ENCODE measurements at places on chromosomes 2 and 18. TPM values are rescaled to one million over a fixed set of nuclear protein-coding genes. Genes with fewer than 3 reads are reported as not detected.

DNA sequence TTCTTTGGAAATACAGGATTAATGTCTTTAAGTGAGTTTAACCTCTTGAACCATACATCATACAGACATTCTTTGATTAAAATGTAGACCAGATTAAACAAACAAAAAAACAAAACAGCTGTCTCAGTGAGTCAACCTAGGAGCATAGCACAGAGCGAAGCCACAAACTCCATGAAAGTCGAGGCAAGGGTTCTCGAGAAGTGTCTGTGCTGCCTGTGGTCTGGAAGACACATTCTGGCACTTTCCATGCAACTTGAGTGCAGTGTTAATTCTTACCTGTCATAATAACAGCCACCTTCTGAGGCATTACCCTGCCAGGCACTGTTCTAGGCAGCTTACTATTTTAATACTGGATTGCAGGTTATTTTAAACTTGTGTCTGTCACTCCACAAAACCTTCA, 435.5 kb upstream of the MMADHC start:
- no peak overlapping the region for H3K4me3 ChIP-seq
- no peaks in the 10 kb centered on the region for H3K4me1 ChIP-seq
- DNase-seq, result no peak
- H3K36me3 ChIP-seq, result no peaks in the 10 kb centered on the region

Gene ZBTB7C
- total RNA-seq, result 82.2 TPM

DNA sequence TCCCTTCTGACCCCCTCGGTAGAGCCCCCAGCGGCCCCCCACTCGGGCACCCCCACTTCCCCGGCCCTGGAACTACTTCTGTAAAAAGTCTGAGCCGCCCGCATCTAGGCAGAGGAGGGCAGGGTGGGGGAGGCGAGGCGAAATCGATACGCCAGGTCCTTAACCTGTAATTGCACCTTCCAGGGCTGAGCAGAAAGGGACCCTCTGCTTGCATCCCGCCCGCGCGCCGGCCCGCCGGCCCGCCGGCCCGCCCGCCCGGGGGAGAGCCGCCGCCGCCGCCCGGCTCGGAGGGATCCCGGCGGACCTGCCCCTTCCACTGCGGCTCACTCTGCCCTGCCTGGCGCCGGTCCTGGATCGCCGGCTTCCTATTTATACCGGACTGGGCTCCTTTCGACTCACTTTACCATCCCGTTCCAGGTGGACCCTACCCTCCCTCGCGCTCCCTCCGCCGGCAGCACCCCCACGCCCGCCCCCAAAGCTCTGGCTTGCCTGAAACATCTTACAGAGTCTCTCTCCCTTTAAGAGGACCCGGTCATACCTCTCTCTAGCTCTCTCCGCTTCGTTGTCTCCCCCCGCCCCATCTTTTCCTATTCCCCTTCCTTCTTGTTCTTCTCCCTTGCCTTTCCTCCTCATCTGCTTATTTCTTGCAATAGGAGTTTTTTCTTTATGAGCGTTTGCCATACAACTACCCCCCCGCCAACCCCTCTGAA, 797 bp downstream of the KLHL14 start:
- DNase-seq, result no peak
- H3K36me3 ChIP-seq, result no peaks in the 10 kb centered on the region
- H3K4me1 ChIP-seq, result peaks cover 16% of the 10 kb centered on the region

DNA sequence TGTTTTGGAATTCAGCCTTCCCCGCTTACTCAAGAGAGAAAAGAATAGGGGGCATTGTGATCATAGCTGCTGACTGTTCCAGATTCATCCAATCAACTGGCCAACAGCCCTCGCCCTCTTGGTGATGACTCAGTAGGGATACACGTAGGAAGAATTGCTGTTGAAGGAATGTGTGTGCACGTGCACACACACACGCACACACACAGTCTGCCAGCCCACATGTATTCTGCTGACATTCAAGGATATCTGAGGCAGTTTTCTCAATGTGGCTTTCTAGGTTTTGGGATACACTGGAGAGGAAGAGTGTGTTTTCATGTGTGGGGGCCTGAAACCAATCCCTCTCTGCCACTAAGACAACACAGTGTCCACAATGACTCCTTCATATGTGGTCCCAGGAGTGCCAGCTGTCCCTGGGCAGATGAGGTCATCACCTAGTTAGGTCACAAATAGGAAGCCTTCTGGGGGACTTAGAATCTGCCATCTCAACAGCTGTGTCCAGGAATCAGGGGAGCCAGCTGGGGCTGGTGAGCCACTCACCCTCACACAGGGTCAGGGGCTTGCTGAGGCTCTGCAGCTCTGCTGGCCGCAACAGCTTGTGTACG, 352.6 kb downstream of the SS18 start:
- no peaks in the 10 kb centered on the region for H3K4me1 ChIP-seq
- H3K27ac ChIP-seq, result no peak overlapping the region
- DNase-seq, result peak; percentile 57
- no peak overlapping the region for H3K4me3 ChIP-seq
- no peaks in the 10 kb centered on the region for H3K36me3 ChIP-seq
- H3K27me3 ChIP-seq, result no peaks in the 10 kb centered on the region

Gene IL1RL2
- 0.30 TPM for total RNA-seq

Gene CCDC85A
- 4.5 TPM for total RNA-seq

- no peaks in the 10 kb centered on the region for H3K27me3 ChIP-seq
- no peak overlapping the region for H3K27ac ChIP-seq
- H3K4me1 ChIP-seq, result no peaks in the 10 kb centered on the region
- H3K4me3 ChIP-seq, result no peak overlapping the region
- no peaks in the 10 kb centered on the region for H3K36me3 ChIP-seq
- no peak for DNase-seq
These were observed 34.7 kb downstream of the TRABD2A start for GRCh38 chr2:84846041-84846663.

DNA sequence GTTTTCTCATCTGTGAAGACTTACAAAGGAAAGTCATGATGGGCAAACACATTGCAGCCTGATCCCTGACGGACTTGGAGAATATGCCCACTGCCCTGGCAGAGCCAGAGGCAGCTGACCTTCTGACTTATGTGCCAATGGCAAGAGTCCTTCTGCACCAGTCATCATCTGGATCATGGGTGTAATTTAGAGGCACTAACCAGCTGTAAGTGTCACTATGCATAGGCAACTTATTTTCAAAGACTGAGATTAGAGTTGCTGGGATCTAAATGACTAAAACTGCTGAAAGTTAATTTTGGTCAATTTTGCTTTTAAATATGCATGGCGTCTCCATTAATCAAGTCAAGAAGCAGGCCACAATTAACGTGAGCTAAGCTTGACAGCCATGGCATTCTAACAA, 261.2 kb downstream of the BCL11A start:
- no peaks in the 10 kb centered on the region for H3K4me1 ChIP-seq
- DNase-seq, result no peak
- no peaks in the 10 kb centered on the region for H3K36me3 ChIP-seq

DNA sequence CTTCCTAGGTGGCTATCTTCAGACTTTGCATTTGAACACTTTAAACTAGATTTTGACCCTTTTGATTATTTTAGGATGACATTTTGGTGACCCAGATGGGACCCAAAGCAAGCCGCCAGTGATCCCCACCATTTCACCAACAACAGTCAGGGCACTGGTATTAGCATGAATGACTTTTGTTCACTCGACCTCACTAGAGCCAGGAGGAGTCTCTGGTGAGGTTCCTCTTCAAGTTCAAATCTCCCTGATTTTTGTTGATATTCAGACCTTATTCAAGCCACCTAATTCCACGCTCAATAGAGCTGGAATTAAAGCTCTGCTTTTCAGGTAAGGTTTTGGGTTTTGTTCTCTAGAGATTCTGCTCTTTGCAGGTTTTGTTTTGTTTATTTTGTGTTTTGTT, 202.3 kb downstream of the MREG start:
- no peak overlapping the region for H3K27ac ChIP-seq
- H3K4me1 ChIP-seq, result no peaks in the 10 kb centered on the region
- H3K27me3 ChIP-seq, result no peaks in the 10 kb centered on the region
- DNase-seq, result no peak
- no peak overlapping the region for H3K4me3 ChIP-seq

Gene FBXO48
- 1.1 TPM for total RNA-seq

DNA sequence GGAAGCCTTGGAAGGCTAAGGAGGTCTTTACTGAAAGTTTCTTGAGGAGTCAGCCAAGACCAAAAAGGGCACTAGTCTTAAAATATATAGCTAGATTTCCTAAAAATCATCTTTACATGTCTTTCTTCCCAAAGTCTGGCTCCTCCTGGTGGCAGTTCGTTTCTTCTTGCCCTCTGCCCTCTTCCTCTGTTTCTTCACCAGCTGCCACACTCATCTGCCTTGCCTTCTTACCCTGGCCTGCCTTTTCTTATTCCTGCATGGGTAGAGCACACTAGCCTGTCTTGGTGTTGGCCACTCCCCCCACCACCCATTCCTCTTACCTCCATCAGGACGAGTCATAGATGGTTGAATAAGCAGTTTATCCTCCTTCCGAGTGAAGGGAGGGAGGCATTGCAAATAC, 129.8 kb downstream of the RAPGEF4 start:
- DNase-seq, result no peak
- H3K36me3 ChIP-seq, result no peaks in the 10 kb centered on the region
- H3K4me1 ChIP-seq, result peaks cover 6% of the 10 kb centered on the region
- H3K27ac ChIP-seq, result no peak overlapping the region

GRCh38 chr2:25418944-25419677, 77.4 kb upstream of the DNMT3A start:
- no peaks in the 10 kb centered on the region for H3K27me3 ChIP-seq
- DNase-seq, result no peak
- H3K4me3 ChIP-seq, result no peak overlapping the region
- H3K36me3 ChIP-seq, result peaks cover 17% of the 10 kb centered on the region

GRCh38 chr2:160207804-160208654, 8.0 kb upstream of the ITGB6 start:
- no peaks in the 10 kb centered on the region for H3K4me1 ChIP-seq
- H3K4me3 ChIP-seq, result no peak overlapping the region
- peak; percentile 25 for DNase-seq
- H3K27ac ChIP-seq, result peak overlapping the region; percentile 71
- H3K36me3 ChIP-seq, result no peaks in the 10 kb centered on the region
- H3K27me3 ChIP-seq, result no peaks in the 10 kb centered on the region

- no peaks in the 10 kb centered on the region for H3K27me3 ChIP-seq
- H3K27ac ChIP-seq, result no peak overlapping the region
- no peaks in the 10 kb centered on the region for H3K36me3 ChIP-seq
- DNase-seq, result no peak
These were observed 251.9 kb downstream of the FBXO15 start for GRCh38 chr18:73895701-73896100.

Gene TMEM185B
- 38.1 TPM for total RNA-seq

DNA sequence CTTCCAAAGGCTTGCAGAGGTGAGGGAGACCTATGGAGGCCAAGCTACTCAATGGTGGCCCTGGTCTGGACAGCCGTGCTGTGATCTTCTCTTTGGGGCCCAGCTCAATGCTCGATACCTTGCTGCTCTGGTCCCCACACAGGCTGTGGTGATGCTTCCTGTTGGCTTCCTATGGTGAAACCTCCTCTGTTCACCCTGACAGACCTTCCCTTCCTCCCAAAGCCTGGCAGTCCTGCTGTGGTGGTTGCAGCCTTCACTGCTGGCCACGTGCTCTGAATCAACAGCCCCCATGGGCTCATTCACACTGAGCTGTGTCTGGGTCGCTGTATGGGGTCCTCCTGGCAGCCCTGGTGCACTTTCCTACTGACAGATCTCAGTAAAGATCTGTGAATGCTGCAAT, 31.0 kb upstream of the GALR1 start:
- H3K27ac ChIP-seq, result no peak overlapping the region
- no peaks in the 10 kb centered on the region for H3K36me3 ChIP-seq
- DNase-seq, result no peak
- H3K4me3 ChIP-seq, result no peak overlapping the region
- no peaks in the 10 kb centered on the region for H3K4me1 ChIP-seq

- H3K36me3 ChIP-seq, result no peaks in the 10 kb centered on the region
- no peak overlapping the region for H3K4me3 ChIP-seq
- peaks cover 5% of the 10 kb centered on the region for H3K4me1 ChIP-seq
- no peak for DNase-seq
- no peaks in the 10 kb centered on the region for H3K27me3 ChIP-seq
These were observed 431.9 kb upstream of the HS6ST1 start for GRCh38 chr2:128750328-128751165.

- no peak overlapping the region for H3K27ac ChIP-seq
- H3K36me3 ChIP-seq, result no peaks in the 10 kb centered on the region
- H3K4me3 ChIP-seq, result no peak overlapping the region
- no peaks in the 10 kb centered on the region for H3K27me3 ChIP-seq
These were observed 430.0 kb upstream of the VWC2L start for GRCh38 chr2:213980883-213981282.

DNA sequence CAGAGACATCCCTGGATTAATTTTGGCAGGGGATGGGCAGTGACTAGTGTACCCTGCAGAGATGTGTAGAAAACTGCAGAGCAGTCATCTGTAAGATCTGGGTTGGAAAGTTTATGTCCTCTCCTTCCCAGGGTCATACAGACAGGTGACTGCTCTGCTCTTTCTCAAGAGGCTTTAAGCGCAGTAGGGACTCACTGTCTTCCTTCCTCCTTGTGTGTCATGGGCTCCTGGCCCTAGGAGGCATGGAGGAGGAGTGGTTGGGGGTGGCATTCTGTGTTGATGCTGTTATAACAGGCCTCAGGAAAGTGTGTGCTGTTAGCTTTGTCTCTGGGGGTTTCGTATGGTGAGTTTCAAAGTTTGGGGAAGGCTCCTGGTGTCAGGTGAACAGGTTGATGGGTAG, 130.5 kb upstream of the MGAT5 start:
- no peak overlapping the region for H3K4me3 ChIP-seq
- peaks cover 66% of the 10 kb centered on the region for H3K4me1 ChIP-seq
- no peaks in the 10 kb centered on the region for H3K27me3 ChIP-seq

DNA sequence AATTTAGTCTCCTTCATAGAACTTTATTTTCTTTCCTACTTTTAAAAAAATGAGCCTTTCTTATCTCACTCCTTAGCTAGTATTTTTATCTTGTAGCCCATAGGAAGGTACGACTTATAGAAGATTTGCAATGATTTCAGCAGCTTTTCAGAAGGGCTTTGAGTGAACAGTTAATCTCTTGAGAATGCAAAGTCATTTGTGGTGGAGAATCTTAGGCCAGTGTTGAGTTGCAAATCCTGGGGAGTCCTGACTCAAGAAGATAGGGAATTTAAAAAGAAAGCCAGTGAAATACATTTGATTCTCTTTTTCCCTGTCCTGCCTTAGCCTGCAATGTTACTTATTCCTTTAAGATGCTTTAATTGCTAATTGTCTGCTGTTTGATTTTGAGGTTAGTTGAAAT, 33.6 kb downstream of the LYPD6 start:
- no peaks in the 10 kb centered on the region for H3K27me3 ChIP-seq
- no peak overlapping the region for H3K4me3 ChIP-seq
- no peaks in the 10 kb centered on the region for H3K36me3 ChIP-seq
- no peak overlapping the region for H3K27ac ChIP-seq
- no peaks in the 10 kb centered on the region for H3K4me1 ChIP-seq

Gene HSPD1
- 160 TPM for total RNA-seq

DNA sequence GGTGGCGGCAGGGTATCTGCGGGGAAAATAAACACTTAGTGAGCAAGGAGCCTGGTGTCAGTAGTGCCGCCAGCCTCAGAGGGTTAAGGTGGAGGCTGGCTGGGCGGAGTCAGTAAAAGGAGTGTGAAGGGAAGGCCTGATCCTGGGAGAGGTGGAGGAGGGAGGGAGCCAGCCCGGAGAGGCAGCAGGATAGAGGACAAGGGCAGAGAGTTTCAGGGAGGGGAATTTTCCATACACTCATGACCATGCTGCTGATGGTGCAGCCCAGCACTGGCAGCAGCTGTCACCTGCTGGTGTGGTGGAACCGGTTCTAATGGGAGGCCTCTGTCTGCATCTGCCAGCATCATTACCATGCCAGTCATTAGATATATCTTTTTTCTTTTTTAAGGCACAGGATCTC, 2.0 kb upstream of the TEX44 start:
- H3K27ac ChIP-seq, result no peak overlapping the region
- no peaks in the 10 kb centered on the region for H3K27me3 ChIP-seq
- H3K4me1 ChIP-seq, result no peaks in the 10 kb centered on the region
- no peak for DNase-seq
- no peak overlapping the region for H3K4me3 ChIP-seq

- no peak overlapping the region for H3K27ac ChIP-seq
- no peak for DNase-seq
These were observed 355.2 kb downstream of the GALNT13 start for GRCh38 chr2:154226931-154227330.
